Activated naive CD4-positive, alpha-beta T cell (primary cell): ENCODE measurements at places on chromosomes 1 and 21.

GRCh38 chr1:247182994-247183393 is 11.2 kb upstream of the ZNF124 start:
- DNase-seq = no peak

DNA sequence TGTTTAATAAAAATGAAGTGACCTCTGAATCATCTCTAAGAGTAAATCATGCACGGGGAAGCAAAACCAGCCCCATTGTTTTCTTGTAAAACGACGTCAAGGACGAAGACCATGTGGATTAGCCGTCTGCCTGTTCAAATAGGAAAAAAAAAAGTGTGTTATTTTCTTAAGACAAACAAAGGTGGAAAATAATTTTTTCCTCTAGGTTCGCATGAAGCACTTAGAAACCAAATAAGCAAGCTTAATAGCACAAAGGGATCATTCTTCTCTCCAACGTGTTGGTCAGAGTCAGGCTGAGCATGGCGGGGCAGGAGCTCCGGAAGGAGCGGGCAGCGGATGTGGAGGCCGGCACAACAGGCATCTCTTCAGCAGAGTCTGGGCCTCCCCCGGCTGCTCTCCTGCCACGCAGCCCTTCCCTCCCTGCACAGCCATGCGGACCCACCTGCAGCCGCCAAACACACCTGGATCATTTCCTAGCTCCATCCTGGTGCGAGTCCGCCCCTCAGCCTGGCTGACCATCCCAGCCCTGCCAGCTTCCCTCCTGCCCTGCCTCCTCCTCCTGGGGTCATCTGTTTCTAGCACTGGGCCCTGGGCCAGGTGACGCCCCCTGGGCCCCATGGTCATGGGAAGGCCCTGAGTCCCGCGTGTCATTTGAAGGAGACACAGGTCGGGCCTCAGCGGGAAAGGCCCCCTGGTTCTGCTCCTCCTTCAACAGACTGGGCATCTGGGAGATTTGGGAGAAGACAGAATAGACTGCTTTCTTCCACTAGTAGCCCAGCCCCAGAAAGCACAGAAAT is 40.2 kb downstream of the MX1 start:
- DNase-seq = no peak

DNA sequence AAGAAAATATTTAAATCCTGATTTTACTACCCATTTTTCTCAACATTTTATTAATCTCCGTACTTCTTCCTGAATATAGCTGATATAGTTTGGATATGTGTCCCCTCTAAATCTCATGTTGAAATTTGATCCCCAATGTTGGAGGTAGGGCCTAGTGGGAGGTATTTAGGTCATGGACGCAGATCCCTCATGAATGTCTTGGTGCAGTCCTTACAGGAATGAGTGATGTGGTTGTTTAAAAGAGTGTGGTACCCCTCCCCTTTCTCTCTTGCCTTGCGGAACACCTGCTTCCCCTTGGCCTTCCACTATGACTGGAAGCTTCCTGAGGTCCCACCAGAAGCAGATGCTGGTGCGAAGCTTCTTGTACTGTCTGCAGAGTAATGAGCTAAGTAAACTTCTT is 17.5 kb downstream of the RNF115 start:
- no peak for DNase-seq

DNA sequence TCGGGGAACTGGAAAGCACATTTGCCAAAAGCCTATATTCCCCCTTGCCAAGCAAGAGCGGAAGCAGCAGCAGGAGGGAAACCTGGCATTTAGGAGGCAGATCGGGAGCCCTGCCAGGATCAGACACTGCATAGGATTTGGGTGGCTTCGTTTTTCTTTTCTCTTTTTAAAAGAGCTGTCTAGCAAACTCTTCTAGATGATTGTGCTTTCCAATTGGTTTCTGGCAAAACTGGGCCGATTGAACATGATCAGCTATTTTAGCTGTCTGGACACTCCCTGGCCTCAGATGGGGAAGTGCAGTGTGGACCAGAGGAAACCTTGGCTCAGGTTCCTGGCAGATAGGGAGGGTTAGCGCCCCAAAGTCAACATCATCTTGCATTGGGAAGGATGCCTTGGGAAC is 414.0 kb upstream of the KAZN start:
- no peak for DNase-seq

DNA sequence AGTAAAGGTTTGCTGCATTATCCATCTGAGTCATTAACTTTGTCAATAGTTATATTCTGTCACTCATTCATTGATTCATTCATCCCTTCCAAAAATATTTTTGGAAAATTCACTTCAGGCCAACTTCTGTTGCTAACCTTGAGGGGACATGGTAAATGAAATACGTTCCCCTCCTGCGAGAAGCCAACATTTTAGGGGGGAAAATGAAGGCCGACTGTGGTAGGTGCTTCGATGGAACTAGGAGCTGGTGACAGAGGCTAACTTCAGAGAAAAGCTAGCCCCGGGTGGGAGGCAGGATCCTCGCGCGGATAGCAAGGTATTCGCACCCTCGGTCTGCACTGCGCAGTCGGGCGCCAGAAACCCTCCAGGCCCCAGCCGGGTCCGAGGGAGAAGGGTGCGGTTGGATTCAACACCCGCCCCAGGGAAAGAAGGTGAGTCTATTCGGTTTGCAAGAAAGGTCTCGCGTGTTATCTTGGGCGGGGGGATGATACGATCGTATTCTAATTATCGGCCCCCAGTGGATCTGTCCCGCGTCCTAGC is 646 bp upstream of the RRP15 start:
- DNase-seq = no peak

GRCh38 chr1:197438010-197438790 is 170.1 kb downstream of the CRB1 start:
- DNase-seq = no peak

DNA sequence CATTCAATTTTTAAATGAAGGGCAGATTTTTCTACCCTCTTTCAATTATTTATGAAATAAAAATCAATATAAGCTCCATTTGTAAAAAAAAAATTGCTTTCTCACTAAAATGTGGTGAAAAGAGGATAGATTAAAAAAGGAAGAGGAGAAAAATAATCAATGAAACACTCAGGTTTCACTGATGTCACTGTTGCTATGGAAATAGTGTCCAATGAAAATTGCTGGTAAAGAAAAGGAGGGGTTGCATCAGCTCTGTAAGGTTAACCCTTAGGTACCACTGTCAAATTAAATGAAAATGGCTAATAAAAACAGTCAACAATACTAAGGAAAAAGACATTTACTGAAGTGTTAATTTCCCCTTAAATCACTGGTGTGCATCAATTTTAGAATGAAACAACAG is 91.6 kb upstream of the TTC39A start:
- DNase-seq = no peak

- DNase-seq = peak; percentile 41
Observed at GRCh38 chr21:17818186-17819113, 706 bp downstream of the C21orf91 start.

DNA sequence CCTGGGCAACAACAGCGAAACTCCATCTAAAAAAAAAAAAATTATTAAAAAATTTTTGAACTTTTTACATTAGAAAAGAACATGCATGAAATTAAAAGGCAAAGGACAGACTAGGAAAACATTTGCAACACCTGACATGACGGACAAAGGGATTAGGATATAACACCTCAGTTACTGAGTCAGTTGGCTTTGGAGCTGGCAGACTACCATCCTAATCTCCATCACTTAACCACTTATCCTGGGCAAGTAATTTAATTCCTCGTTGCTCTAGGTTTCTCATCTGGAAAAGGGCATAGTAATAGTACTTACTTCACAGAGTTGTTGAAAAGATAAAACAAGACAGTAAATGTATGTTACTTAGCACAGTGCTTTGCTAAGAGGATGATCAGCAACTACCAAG is 11.9 kb downstream of the HECTD3 start:
- no peak for DNase-seq

- peak; percentile 32 for DNase-seq
Observed at GRCh38 chr1:230109895-230110667, 43.0 kb downstream of the GALNT2 start.

- no peak for DNase-seq
Observed at GRCh38 chr21:18725653-18726052, 322.1 kb upstream of the TMPRSS15 start.

GRCh38 chr1:158045639-158046038 is 52.2 kb downstream of the KIRREL1 start:
- no peak for DNase-seq

DNA sequence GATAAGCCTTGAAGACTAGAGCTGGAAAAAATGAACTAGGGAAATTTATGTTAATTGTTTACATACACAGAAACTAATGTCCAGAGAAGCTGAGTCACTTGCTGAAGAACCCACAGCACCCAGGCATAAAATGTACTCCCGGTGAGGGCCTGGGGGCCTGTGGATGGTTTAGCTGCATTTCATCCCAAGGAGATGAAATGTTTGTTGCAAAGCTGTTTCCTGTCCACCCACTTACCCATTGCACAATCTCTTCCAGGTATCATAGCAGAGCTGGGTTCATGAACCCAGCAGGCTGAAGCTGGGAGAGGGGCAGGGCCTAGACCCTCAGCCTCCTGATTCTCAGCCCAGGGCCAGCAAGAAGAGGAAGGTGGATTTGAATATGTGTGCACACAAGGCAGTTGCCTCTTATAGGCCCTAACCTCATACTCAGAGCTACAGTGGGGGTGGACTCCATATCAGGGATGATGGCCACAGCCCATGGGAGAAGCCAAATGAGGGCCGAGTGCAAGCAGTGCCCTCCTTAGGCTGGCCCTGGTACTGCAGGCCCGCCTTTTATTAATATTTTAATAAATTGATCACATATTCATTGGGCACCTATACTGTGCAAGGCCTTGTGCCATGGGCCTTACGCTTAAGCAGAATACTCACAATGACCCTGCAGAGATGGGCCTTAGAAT is 110.8 kb downstream of the LACTBL1 start:
- DNase-seq = no peak

DNA sequence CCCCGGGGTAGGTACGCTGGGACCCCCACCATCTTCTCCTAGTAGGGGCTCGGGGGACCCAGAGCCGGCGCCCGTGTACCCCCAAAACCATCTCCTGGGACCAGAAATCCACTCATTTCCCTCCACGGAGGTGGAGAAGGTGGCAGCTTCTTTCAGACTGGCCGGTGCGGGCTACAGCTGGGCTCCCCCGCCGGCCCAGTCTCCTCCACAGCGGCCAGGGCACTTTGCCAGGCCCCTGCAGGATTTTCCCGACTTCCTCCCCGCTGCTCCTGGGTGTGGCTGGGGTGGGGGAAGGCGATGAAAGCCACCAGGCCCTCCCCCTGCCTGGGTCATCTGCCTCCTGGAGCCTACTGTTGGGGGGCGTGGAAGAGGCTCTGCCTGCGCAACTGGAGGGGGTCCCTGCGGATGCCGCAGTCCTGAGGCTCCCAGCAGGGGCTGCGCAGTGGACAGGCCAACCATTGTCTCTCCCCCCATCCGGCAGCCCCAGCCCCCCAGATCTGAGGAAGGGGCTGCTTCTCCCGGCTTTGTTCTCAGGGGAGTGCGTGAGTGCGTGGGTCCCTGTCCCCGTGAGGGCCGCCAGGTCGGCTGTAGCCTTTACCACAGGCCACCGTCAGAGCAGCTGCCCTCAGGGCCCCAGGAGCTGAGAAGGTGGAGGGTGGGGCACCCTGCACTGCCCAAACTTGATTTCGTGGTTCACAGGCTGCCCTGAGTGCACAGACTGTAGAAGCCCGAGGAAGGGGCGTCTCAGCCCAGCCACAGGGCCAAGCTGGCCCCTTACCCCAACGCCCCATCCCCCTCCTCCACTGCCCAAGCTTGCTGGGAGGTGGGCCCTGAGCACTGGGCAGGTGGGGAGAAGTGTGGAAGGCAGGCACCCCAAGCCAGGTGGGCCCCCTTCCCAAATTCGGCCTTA is 1.3 kb downstream of the AGRN start:
- DNase-seq = no peak

DNA sequence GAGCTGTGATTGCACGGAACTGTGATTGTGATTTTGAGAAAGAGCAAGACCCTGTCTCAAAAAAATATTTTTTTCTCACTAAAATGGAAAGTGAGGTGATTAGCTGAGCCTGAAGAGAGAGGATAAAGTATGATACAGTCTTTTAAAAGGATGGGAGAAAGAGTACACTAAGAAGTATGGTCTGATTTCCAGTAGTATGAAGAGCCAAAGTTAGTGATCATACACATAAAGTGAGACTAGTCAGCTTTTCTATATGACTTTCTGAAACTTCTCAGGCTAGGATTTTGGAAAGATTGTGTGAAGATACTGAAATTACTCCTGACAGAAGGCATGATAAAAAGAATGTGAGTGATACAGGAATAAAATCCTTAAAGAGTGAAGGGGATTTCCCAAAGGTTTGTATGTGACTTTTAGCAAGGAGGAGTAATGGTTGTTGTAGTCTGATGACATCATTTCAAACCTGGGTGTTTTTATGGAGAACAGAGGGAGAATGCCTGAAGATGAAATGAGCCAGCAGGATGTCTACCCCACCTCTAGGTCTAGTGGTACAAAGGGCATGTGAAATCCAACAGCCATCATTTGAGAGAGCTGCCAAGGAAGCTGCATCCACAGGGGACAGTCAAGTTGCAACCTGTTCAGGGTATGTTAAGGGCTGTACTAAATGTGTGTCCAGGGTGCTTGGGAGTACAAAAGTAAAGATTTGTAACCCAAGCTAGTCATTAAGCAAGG is 157.7 kb downstream of the PIK3R3 start:
- no peak for DNase-seq

DNA sequence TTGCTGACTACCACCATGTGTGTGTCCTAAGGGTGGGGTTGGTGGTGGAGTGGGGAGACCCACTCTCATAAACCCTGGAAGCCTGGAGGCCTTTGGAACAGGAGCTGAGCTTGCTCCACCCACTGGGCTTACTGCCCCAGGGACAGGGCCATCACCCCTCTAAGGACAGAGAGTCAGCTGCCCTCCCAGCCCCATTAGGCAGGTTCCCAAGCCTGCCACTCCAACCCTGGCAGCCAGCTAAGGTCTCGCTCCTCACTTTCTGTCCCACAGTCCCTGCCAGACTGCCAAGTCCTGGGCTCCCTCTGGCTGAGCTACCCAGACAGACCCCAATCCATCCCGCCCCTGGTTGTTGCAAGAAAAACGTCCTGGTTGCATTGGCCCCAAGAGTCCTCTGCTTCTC is 3.8 kb downstream of the NT5C1A start:
- no peak for DNase-seq

GRCh38 chr1:47901001-47901575 is 96.1 kb downstream of the TRABD2B start:
- DNase-seq = no peak

- DNase-seq = peak; percentile 14
Observed at GRCh38 chr1:243848858-243849420, 1.1 kb downstream of the AKT3 start.

DNA sequence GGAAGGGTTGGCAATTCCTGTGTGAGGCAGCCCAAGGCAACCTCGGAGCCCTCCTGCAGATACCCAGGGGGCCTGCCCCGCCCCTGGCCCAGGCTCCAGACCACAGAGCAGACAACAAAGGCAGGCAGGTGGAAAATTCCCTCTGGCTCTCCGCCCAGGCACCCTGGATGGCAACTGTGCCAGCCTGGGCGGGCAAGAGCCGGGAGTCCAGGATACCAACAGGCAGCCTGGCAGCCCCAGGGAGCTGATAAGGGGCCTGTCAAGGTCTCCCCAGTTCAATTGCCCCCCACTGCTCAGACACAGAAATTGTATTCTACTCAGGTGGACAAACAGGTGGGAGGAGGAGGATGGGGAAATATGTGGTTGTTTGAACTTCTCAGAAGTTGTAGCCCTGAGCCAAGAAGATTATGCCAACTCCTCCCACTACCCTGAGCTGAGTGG is 15.4 kb upstream of the GPR37L1 start:
- DNase-seq = no peak
